ENCODE measurements at places on chromosomes 7 and 10.

DNA sequence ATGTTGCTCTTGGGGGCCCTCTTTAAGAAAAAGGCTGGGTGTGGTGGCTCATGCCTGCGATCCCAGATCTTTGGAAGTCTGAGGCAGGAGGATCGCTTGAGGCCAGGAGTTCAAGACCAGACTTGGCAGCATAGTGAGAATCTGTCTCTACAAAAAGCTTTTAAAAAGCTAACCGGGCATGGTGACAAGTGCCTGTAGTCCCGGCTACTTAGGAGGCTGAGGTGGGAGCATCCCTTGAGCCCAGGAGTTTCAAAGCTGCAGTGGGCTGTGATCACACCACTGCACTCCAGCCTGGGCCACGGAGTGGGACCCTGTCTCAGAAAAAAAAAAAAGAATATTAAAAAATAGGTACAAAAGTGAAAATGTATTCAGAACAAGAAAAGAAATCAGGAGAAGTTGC, 38.1 kb upstream of the SLC39A12 start:
- no peaks in the 10 kb centered on the region for H3K27me3 ChIP-seq
- no peaks in the 10 kb centered on the region for H3K36me3 ChIP-seq
- no peak overlapping the region for H3K27ac ChIP-seq
- no peaks in the 10 kb centered on the region for H3K4me1 ChIP-seq
- H3K4me3 ChIP-seq: no peak overlapping the region

DNA sequence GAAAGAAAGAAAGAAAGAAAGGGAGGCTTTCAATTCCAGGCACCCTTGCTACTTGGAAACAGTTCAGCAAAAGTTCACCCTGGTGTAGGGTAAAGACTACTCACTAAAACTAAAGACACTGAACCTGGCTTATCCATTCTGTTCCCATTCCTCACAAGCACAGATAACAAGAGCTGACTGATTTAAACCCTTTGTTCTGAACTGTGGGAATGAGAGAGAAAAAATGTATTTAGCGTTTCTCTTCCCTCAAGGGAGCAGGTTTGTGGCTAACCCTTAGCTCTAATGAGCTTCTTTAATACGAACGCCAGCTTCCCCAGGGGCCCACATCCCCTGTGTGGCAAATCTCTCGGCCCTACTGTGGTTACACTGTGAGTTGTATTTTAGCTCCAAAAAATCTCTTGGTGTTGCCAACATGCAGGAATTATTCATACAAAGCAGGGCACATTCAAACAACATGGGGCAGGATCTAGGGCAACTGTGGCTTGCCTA, 23.3 kb downstream of the PRTFDC1 start:
- DNase-seq: no peak
- H3K27me3 ChIP-seq: no peaks in the 10 kb centered on the region
- H3K36me3 ChIP-seq: no peaks in the 10 kb centered on the region
- peaks cover 8% of the 10 kb centered on the region for H3K4me1 ChIP-seq

GRCh38 chr10:5975641-5976473, 1.5 kb downstream of the IL15RA start:
- peak overlapping the region; percentile 64 for H3K27ac ChIP-seq
- peak overlapping the region; percentile 91 for H3K4me3 ChIP-seq
- DNase-seq: peak; percentile 18

DNA sequence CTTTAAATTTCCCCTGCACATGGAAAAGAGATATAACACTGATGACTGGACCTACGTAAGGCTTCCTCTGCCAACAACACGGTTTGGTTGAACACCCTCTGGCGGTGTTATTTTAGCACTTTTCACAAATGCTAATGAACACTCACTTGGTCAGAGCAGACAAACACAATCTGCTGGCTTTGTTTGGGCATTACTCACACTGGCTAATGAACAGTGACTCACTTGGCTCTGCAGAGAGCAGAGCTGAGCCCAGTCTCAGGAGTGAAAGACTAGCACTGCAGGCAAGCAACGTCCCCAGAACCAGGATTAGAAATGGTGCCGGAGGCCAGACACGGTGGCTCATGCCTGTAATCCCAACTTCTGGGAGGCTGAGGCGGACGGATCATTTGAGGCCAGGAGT, 430.8 kb downstream of the PLXNA4 start:
- no peaks in the 10 kb centered on the region for H3K4me1 ChIP-seq
- no peaks in the 10 kb centered on the region for H3K36me3 ChIP-seq
- no peaks in the 10 kb centered on the region for H3K27me3 ChIP-seq
- DNase-seq: no peak
- H3K27ac ChIP-seq: no peak overlapping the region

DNA sequence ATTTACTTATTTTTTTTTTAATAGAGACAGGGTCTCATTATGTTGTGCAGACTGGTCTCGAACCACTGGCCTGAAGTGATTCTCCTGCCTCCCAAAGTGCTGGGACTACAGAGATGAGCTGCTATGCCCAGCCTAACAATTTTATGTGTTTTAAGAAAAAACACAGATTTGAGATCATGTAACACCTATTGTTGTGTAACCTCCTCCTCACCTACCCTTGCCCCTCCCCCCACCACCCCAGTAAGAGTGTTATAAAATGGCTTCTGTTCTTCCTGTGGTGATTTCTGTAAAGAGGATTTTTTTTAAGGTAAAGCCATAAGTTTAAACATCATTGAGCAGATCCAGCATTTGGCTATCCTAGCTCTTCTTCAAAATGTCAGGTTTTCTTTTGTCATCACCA, 7.6 kb downstream of the ARMC10 start:
- peaks cover 41% of the 10 kb centered on the region for H3K36me3 ChIP-seq
- no peak overlapping the region for H3K27ac ChIP-seq
- no peaks in the 10 kb centered on the region for H3K4me1 ChIP-seq
- no peak for DNase-seq
- no peaks in the 10 kb centered on the region for H3K27me3 ChIP-seq
- H3K4me3 ChIP-seq: no peak overlapping the region

- no peaks in the 10 kb centered on the region for H3K27me3 ChIP-seq
- peaks cover 42% of the 10 kb centered on the region for H3K4me1 ChIP-seq
- H3K36me3 ChIP-seq: peaks cover 69% of the 10 kb centered on the region
- no peak overlapping the region for H3K4me3 ChIP-seq
- H3K27ac ChIP-seq: no peak overlapping the region
- no peak for DNase-seq
These were observed 5.7 kb downstream of the PPIF start for GRCh38 chr10:79353000-79353406.

- no peak overlapping the region for H3K27ac ChIP-seq
- peak; percentile 16 for DNase-seq
- H3K4me1 ChIP-seq: no peaks in the 10 kb centered on the region
- no peak overlapping the region for H3K4me3 ChIP-seq
These were observed 25.2 kb upstream of the OPTN start for GRCh38 chr10:13074563-13075451.

DNA sequence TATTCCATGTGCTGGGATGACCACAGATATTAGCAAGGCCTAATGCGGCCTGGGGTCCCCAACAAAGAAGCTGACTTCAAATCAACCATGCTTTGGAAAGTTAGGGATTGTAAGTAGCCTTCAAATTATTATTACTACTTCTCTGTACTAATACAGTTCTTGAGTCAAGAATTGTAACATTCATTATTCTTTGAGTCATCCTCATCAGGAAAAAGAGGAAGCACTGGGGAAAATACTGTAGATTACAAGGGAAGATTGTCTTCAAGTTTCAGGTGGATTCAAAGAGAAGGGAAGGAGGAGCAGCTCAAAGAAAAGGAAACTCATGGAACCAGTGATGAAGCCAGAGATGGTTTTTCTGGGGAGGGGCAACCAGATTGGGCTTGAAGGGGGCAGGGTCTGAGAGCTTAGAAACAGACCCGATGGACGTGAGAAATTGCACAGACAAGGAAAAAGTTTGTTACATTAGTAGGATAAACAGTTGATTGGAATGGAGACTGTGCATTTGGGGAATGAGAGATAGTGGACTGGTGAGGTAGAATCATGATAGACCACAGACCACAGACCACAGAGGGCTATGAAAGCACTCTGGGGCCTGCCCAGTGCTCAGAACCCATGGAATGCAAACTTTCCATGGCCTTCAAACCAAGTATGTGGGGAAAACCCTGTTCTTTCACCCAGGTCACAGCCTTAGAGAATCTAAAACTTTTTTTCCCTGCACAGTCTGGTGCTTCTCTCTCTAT, 209.9 kb downstream of the ZNF365 start:
- no peaks in the 10 kb centered on the region for H3K4me1 ChIP-seq
- no peak overlapping the region for H3K27ac ChIP-seq
- no peaks in the 10 kb centered on the region for H3K36me3 ChIP-seq
- DNase-seq: no peak
- H3K27me3 ChIP-seq: no peaks in the 10 kb centered on the region
- no peak overlapping the region for H3K4me3 ChIP-seq

GRCh38 chr10:17214971-17215781, 12.9 kb upstream of the VIM start:
- peaks cover 9% of the 10 kb centered on the region for H3K36me3 ChIP-seq
- H3K4me3 ChIP-seq: no peak overlapping the region
- H3K4me1 ChIP-seq: peaks cover 8% of the 10 kb centered on the region
- no peak for DNase-seq

DNA sequence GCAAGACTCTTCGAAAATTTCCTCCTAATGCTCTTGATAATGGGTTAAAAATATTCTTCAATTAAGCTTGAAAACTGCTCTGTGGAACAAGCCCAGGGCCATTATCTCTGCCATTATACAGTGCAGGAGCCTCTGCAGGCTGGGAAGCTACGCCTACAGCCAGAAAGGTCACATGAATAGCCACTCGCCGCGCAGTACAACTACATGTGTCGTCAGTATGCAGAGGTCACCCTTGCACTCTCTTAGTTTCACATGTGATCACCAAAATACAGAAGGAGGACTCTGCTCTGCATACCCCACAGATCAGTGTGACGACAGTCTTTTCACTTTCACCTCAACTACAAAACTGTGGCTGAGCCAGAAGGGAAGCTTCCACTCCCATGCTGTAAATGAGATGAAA, 141.8 kb upstream of the C1QL3 start:
- DNase-seq: no peak
- no peaks in the 10 kb centered on the region for H3K27me3 ChIP-seq
- H3K36me3 ChIP-seq: no peaks in the 10 kb centered on the region
- H3K4me1 ChIP-seq: no peaks in the 10 kb centered on the region
- H3K4me3 ChIP-seq: no peak overlapping the region

GRCh38 chr10:103447187-103447586, 5.0 kb downstream of the CALHM2 start:
- no peak overlapping the region for H3K27ac ChIP-seq
- H3K4me1 ChIP-seq: peaks cover 52% of the 10 kb centered on the region
- no peak for DNase-seq
- H3K36me3 ChIP-seq: peaks cover 74% of the 10 kb centered on the region

DNA sequence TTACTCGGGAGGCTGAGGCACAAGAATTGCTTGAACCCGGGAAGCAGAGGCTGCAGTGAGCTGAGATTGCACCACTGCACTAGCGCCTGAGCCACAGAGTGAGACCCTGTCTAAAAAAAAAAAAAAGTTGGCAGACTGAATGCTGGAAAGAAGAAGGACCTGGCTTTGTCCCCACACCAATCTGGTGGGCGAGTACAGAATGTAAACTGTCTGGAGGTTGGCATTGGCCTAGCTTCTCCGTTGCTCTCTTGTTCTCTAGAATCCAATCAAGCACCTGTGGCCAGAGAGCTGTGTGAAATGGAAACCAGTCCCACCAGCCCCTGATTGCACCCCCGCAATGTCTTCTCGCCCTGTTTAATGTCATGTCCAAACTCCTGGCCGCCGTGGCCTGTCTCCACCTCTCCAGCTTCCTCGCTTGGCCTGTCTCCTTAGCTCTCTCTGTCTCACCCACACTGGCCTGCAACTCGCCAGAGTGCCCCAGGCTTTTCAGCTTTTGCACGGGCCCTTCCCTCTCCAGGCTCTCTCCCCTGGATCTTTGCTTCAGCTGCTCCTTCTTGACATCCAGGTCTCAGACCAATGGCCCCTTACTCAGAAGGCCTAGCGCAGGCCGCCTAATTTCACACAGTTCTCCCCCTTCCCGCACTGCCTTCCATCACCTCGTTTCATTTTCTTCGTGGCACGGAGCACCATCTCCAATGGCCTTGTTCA, 670 bp upstream of the AGK start:
- peaks cover 17% of the 10 kb centered on the region for H3K4me1 ChIP-seq
- no peaks in the 10 kb centered on the region for H3K27me3 ChIP-seq
- peak overlapping the region; percentile 62 for H3K4me3 ChIP-seq

- DNase-seq: no peak
- H3K36me3 ChIP-seq: no peaks in the 10 kb centered on the region
- no peak overlapping the region for H3K4me3 ChIP-seq
- H3K4me1 ChIP-seq: no peaks in the 10 kb centered on the region
- no peaks in the 10 kb centered on the region for H3K27me3 ChIP-seq
- no peak overlapping the region for H3K27ac ChIP-seq
These were observed 39.2 kb upstream of the LRRC17 start for GRCh38 chr7:102873470-102874165.

- H3K4me1 ChIP-seq: peaks cover 38% of the 10 kb centered on the region
- DNase-seq: no peak
- H3K27me3 ChIP-seq: no peaks in the 10 kb centered on the region
- H3K27ac ChIP-seq: no peak overlapping the region
- no peaks in the 10 kb centered on the region for H3K36me3 ChIP-seq
- no peak overlapping the region for H3K4me3 ChIP-seq
These were observed 24.4 kb upstream of the LRRC4 start for GRCh38 chr7:128055637-128056036.

- H3K27me3 ChIP-seq: no peaks in the 10 kb centered on the region
- H3K36me3 ChIP-seq: no peaks in the 10 kb centered on the region
- H3K4me3 ChIP-seq: no peak overlapping the region
These were observed 193.5 kb upstream of the NEBL start for GRCh38 chr10:21090609-21091082.

GRCh38 chr10:621513-621912, 68.0 kb downstream of the DIP2C start:
- H3K4me3 ChIP-seq: no peak overlapping the region
- H3K27me3 ChIP-seq: peaks cover 2% of the 10 kb centered on the region
- H3K36me3 ChIP-seq: no peaks in the 10 kb centered on the region
- H3K27ac ChIP-seq: no peak overlapping the region
- H3K4me1 ChIP-seq: no peaks in the 10 kb centered on the region

DNA sequence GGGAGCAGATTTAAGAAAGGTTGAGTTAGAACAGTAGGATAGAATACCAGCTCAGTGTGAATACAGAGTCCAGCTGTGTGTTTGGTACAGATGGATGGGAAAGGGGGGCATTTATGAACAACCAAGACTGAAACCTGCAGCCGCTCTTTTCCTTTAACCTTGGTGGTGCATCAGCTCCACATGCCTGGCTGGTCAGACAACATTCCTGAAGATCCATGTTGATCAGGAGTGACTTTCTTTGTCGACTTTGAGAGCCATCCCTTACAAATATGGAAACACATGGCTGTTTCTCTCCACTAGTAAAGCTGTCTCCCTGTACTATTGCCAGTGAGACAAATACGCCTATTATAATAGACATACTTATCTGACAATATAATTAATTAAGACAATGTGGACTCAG, 476.5 kb upstream of the IGFBP3 start:
- no peaks in the 10 kb centered on the region for H3K36me3 ChIP-seq
- DNase-seq: no peak
- H3K4me3 ChIP-seq: no peak overlapping the region
- no peaks in the 10 kb centered on the region for H3K27me3 ChIP-seq
- H3K4me1 ChIP-seq: no peaks in the 10 kb centered on the region

- H3K27ac ChIP-seq: no peak overlapping the region
- H3K4me3 ChIP-seq: peak overlapping the region; percentile 38
- no peaks in the 10 kb centered on the region for H3K36me3 ChIP-seq
- H3K27me3 ChIP-seq: peaks cover 42% of the 10 kb centered on the region
- DNase-seq: no peak
These were observed 607 bp upstream of the SMO start for GRCh38 chr7:129187681-129188371.

All from CD4-positive, alpha-beta T cell (primary cell).